H9 (cell line): ENCODE measurements at places on chromosomes 11 and 22. TPM values are rescaled to one million over a fixed set of nuclear protein-coding genes. Genes with fewer than 3 reads are reported as not detected.

DNA sequence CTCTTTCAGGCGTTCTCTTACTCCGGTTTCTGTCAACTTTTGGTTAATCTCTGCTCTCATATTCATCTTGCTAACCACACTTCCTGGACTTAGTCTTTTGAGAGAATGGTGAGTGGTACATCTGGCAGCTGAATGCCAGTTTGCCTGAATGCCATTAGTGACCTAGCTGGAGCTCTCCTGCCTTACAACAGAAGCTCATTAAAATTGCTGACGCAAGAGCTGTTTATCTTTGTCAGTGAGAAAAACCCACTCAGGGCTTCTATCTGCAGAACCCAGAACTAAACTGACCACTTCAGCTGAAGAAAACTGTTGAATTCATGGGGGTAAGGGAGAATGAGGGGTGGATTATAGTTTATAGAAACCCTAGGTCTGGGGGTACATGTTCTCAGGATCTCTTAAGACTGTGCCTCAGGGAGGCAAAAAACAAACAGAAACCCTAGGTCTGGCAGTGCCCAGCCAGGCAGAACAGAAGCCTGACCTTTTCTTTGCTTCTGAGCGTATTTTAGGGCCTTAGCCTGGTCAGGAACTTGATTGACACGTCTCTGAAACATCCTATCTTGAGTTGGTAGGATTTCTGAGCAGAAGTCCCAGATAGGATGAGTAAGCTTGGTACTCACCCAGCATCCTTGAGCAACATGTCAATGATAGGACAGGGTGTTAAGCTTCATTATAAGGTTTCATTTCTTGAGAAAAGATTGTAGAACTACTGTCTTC is 52.8 kb upstream of the YWHAH start:
- no peaks in the 10 kb centered on the region for H3K4me1 ChIP-seq
- H3K4me3 ChIP-seq: no peak overlapping the region
- H3K36me3 ChIP-seq: peaks cover 23% of the 10 kb centered on the region
- DNase-seq: no peak
- no peaks in the 10 kb centered on the region for H3K27me3 ChIP-seq

GRCh38 chr11:10329935-10330334 is 25.1 kb downstream of the ADM start:
- DNase-seq: no peak
- H3K36me3 ChIP-seq: peaks cover 4% of the 10 kb centered on the region; the same call in 2 of the 3 replicates
- H3K27ac ChIP-seq: no peak overlapping the region
- no peak overlapping the region for H3K4me3 ChIP-seq
- H3K4me1 ChIP-seq: 0 out of 2 replicates have a peak, but pooled peaks cover 3% of the 10 kb centered on the region
- H3K27me3 ChIP-seq: no peaks in the 10 kb centered on the region

DNA sequence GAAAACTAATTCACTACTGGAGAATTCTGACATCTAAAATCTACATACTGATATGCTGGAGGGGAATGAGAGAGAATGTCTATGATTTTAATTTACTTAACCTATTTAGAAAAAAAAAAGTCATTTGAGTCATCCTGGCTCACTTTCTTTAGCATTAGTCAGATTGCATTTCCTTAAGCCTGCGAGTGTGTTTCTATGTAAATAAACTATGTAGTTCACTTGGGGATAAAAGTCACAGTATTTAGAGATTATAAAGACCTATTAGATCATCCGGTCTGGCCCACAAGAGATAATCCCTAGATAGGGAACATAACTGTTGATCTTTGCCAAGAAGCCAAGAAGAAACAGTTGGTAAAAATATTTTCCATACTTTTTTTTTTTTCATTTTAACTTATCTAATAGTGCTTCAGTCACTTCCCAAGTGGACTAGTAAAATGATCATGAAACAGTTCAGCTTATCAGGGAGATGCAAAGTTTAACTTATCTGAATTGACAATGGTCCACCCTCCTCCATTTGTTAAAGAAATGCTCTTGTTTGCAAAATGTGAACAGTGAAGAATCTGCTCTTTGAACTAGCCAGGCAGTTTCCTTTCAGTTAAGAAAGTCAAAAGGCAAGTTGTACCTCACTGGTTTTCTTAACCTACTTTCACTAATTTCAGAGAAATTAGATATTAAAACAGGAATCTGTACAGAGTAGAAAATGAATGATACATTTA is 21.2 kb upstream of the BLID start:
- DNase-seq: no peak
- H3K36me3 ChIP-seq: no peaks in the 10 kb centered on the region
- H3K27me3 ChIP-seq: peaks cover 23% of the 10 kb centered on the region; the same call in 1 of the 2 replicates
- H3K4me1 ChIP-seq: no peaks in the 10 kb centered on the region
- H3K4me3 ChIP-seq: no peak overlapping the region

- H3K27me3 ChIP-seq: no peaks in the 10 kb centered on the region
- no peak for DNase-seq
- H3K36me3 ChIP-seq: no peaks in the 10 kb centered on the region
These were observed 305.0 kb downstream of the INSC start for GRCh38 chr11:15419696-15420095.

GRCh38 chr11:76074148-76075095 is 131.9 kb downstream of the WNT11 start:
- H3K36me3 ChIP-seq: peaks cover 9% of the 10 kb centered on the region
- H3K4me3 ChIP-seq: no peak overlapping the region
- DNase-seq: no peak
- H3K27me3 ChIP-seq: no peaks in the 10 kb centered on the region
- H3K4me1 ChIP-seq: no peaks in the 10 kb centered on the region; the same call in 1 of the 2 replicates

The HBB gene
- total RNA-seq: not detected in 2 replicates

The WT1 gene
- total RNA-seq: 0.15 and 0.20 TPM in 2 replicates

The NCR3LG1 gene
- 0.94 and 1.4 TPM in 2 replicates for total RNA-seq
